ENCODE measurements at places on chromosomes 1 and 21.

DNA sequence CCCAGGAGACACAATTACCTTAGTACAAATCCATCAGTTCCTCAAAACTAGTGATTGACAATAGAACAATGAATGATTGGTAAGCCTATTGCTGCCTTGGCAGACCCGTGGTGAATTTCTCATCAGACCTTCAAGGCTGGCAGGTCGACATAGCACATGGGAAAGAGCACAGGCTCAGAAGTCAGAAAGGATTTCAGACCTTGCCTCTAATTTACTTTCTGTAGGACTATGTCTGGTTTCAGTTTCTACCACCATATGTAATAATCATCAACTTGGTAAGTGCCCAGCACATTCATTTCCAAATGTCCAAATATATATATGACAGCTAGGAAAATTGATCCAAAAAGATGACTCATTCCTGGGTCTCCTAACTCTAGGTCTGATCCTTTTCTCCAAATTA lies 62.5 kb upstream of the GRHL3 start:
- DNase-seq = no peak

DNA sequence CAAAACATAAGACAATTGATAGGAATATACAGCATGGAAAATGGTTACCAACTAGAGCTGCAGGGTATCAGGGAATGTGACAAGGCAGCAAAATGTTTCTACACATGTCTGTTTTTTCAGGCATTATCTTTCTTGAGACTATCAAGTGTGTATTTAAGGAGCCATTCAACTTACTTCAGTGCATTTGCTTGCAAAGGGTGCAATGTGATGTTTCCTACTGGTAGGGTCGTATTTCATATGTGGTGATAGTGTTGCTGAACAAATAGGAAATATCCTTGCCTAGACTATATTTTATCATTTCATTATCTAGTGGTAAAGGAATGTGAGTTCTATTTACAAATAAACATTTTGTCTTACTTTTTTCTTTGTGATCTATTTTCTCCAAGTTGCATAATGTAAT lies 42.4 kb downstream of the PTPRC start:
- no peak for DNase-seq

DNA sequence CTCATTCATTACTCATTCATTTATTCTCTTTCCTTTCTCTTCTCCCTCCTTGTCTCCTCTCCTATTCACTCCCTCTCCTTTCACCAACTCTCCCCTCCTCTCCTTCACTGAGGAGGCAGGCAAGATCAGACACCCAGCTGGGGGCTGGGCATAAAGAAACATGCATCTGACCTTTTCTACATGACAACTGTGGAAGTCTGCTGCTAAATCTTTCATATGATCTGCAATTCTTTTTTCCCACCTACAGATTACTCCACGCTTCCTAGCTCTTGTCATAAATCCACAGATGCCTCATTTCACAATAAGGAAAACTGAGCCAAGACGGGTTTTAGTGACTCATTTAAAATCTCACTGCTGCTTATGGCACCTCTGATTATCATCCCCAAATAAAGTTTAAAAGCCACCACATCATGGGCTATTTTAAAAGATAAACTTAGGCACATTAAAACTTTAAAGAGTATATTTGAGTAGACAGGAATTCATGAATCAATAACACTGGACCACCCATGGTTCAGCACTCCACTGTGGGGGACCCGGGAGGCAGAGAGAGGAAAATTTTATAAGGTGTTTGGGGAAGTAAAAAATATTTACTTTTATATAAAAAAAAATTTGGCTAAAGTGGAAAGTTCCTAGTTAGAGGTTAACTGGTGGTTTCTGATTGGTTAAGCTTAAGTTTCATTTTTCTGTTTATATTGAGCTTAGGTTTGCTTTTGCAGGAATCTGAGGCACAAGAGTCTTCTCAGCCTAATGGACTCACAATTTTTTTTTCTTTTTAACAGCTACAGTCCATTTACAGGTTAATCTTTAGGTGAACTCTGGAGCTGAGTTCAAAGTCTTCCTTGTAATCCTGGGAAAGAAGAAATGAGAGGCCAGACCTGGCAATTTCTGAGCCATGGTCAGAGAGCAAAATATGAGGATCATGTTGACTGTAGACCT lies 55.8 kb upstream of the DNAH14 start:
- no peak for DNase-seq

DNA sequence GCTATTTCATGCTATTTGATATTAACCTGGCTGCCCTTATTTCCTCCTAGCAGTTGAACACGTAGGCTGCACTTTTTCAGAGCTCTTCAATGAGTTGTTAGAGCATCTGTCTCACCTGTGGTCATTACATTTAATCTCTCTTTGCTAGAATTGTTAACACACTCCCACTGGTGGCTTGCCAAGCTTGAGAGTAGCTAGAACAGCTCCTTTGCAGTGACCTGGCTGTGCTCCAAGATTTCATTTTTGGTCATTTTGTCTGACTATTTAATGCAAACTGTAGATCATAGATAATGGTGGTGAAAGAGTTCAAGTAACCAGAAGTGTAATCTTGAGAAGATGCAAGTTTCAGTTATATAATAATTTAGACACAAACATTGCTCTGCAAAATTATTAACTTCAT lies 105.6 kb downstream of the LRRC7 start:
- DNase-seq = no peak

DNA sequence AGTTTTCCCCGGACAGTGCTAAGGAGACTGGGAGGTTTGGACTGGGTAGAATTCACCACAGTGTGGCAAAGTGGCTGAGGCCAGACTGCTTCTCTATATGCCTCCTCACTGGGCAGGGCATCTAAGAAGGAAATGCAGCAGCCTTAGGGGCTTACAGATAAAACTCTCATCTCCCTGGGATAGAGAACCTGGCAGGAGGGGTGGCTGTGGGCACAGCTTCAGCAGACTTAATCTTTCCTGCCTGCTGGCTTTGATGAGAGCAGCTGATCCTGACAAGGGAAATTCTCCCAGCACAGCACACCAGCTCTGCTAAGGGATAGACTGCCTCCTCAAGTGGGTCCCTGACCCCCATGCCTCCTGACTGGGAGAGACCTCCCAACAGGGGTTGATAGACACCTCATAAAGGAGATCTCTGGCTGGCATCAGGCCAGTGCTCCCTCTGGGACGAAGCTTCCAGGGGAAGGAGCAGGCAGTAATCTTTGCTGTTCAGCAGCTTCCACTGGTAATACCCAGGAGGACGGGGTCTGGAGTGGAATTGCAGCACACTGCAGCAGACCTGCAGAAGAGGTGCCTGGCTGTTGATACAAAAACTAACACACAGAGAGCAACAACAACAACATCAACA lies 25.2 kb downstream of the KIFAP3 start:
- DNase-seq = no peak
